ENCODE measurements at places on chromosomes 12 and 14.
A peak's percentile ranks its signal among the peaks of the same experiment; 100 is the strongest.

DNA sequence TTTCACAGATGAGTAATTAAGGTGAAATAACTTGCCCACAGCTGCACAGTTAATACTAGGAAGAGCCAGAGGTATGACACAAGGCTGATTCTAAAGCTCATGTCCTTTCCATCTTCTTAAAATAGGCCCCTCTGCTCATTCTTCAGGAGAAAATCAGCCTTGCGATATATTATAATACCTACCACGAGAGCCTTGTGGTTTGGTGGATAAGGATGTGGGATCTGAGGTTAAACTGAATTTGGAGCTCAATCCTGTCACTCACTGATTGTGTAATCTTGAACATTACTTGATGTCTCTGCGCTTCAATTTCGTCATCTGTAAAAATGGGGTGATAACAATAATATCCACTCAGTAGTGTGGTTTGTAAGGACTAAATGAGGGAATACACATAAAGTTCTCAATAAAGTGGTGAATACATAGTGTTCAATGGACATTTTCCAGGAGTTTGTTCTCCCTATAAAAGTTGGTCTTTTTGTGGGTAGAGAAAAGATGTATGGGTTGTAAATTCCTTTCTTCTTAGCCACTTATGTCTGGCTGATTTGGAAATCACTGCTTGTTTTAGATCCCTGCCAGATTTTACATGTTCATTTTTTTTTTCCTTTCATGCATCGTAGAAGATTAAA is 25.1 kb upstream of the ATP2B1 start:
- DNase-seq = peak; percentile 63

DNA sequence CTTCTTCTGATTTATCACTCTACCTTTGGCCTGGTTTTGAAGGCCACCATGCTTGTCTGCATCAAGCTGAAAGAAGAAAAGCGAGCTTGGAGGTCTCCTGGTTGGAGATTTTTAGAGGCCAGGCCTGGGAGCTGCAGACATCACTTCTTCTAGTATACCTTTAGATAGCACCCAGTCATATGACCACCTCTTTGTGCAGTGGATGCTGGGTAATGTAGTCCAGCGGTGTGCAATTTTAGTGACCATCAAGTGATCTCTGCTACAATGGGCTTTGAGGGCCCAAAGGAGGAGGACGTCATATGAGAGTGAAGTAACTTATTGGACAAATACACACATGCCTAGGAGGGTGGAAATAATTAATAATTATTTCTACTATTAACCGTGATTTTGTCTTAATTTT is 15.2 kb upstream of the WNT5B start:
- DNase-seq = no peak

DNA sequence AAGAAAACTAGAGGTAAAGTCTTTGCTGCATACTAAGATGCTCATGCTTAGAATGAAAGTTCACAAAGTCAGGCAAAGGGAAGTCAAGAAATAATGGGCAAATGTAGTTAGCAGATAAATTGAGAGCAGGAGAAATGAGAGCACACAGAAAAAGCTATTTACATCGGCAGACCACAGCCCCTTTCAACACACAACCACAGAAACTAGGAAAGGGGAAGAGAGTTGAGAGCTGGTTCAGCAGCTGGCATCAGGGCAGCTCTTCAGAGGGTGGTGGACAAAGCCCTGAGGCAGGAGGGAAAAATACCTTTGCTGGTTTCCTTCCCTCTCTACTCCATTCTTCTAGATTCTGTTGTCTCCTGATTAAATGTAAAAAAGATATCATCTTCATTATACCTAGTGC is 95.4 kb upstream of the ANO4 start:
- DNase-seq = no peak

DNA sequence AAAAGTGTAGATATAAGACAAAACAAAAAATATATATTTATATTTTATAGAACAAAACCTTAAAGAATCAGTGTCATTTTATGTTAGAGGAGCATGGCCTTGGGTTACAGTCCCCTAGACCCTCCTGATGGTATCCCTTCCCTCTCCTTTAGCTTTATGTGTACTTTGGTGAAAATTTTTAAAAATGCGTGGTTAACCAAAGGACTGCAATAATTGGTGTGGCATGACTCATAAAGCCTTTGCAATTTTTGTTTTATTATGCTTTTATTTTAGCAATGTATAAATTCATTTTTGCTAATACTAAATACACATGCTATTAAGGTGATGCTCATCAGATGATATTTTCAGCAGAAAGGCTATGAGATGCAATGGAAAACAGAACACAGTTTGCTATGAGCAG is 264.4 kb downstream of the SYT1 start:
- DNase-seq = no peak

DNA sequence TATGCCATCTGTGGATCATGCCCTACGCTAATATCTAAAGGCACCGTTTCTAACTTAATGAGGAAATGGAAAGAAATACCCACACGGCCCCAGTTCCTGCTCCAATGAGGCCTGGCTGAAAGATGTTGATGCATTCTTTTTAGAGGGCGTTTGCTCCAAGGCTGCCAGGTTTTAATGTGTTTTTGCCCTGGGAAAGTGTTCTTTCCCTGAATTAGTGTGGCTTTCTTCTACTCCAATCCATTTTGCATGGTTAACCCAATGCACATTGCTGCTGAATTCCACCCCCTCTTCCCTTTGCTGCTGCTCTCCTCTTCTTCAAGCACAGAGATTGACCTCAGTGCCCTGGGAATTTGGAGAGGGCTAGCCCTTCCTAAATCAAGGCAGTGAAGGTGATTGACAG is 1.1 kb downstream of the MYF5 start:
- DNase-seq = no peak

- DNase-seq = no peak
Observed at GRCh38 chr12:108700833-108701541, 30.3 kb downstream of the CORO1C start.

- DNase-seq = no peak
Observed at GRCh38 chr12:68970306-68970705, 37.3 kb upstream of the CPM start.

DNA sequence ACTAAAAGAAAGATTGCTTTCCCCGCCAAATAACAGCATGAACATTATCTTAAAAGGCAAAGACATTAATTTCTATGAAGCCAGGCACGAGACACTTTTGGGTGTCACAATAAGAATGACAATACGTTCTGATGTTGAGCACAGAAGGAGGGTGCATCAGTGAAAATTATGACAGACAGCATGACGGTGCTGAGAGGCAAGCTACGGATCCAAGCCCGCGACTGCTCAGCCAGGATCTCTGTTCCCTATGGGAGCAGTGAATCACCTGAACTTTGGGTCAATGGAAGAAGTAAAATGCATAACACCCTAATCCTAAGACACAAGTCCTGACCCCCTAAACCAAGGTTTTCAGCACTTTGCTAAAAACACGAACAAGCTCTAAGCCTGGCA is 51.7 kb downstream of the SLC25A47 start:
- no peak for DNase-seq

GRCh38 chr14:44962334-44963043 is 499 bp downstream of the TOGARAM1 start:
- DNase-seq = no peak

- DNase-seq = no peak
Observed at GRCh38 chr12:11794751-11795150, 145.3 kb downstream of the ETV6 start.

GRCh38 chr12:123886931-123887582 is 85.6 kb downstream of the CCDC92 start:
- no peak for DNase-seq

- DNase-seq = peak; percentile 3
Observed at GRCh38 chr12:65051218-65051617, 69.9 kb downstream of the WIF1 start.

DNA sequence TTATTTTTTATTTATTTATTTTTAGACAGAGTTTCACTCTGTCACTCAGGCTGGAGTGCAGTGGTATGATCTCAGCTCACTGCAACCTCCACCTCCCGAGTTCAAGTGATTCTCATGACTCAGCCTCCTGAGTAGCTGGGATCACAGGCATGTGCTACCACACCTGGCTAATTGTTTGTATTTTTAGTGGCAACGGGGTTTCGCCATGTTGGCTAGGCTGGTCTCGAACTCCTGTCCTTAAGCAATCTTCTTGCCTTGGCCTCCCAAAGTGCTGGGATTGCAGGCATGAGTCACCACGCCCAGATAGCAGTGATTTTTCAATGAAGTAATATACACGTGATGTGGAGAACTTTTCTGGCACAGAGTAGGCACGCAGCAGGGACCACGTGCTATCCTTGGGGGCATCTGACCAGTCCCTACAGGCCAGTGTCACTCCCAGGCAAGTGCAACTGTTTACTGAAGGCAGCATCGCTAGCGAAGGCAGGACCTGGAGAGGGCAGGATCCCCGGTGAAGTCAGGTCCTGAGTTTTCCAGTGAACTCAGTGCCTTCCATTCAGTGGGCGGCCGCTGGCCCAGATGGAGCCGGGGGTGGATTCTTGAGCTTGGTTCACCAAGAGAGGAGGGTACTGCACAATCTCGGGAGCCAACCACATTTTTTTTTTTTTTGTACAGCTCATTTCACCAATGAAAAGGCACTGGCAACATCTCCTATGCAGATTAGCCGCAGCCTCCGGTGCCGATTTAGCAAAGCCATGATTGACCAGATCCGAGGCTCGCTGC is 11.1 kb upstream of the CLMN start:
- no peak for DNase-seq

DNA sequence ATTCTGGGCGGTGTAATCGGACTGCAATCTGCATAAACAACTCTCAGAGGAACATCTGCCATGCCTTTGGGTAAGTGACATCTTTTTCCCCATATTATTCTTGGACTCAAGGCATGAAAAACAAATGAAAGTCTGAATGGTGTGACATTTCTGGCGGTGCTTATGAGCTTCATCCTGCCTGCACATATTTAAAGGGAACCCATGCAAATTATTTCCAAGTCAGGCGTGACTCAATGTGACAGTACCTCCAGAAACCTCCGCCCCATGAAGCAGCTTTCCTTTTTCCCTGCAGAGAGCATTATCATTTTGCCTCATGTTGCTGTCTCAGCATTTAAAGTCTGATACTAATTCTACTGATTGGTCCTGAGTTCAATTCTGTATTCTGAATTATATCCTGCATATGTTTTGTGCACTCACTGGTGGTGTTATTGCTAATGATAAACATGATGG is 585.4 kb downstream of the SNAPC1 start:
- DNase-seq = no peak

GRCh38 chr12:18068355-18068754 is 21.6 kb downstream of the RERGL start:
- no peak for DNase-seq

GRCh38 chr12:55931780-55932550 is 1.0 kb downstream of the DGKA start:
- no peak for DNase-seq
